ENCODE measurements at places on chromosomes 7 and 10.

- DNase-seq: no peak
Observed at GRCh38 chr7:17391366-17391765, 92.9 kb downstream of the AHR start.

DNA sequence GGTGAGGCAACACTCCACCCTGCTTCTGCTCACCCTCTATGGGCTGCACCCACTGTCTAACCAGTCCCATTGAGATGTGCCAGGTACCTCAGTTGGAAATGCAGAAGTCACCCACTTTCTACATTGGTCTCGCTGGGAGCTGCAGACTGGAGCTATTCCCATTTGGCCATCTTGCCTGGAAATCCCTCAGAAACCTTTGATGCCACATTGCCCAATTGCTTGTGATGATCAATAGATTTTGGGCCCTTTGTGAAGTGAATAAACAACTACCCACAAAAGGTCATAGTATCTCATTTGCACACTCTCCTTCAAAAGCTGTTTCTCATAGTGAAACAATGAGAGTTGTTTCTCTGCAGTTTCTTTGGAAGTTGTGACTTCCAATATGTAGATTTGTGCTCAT lies 742.9 kb downstream of the INHBA start:
- no peak for DNase-seq

GRCh38 chr7:120874722-120875121 lies 16.8 kb upstream of the TSPAN12 start:
- DNase-seq: no peak

GRCh38 chr7:112630565-112630964 lies 149.8 kb downstream of the LSMEM1 start:
- DNase-seq: no peak

- no peak for DNase-seq
Observed at GRCh38 chr10:24307116-24307515, 98.2 kb downstream of the KIAA1217 start.

- DNase-seq: no peak
Observed at GRCh38 chr7:157670490-157671357, 333.9 kb downstream of the DNAJB6 start.

DNA sequence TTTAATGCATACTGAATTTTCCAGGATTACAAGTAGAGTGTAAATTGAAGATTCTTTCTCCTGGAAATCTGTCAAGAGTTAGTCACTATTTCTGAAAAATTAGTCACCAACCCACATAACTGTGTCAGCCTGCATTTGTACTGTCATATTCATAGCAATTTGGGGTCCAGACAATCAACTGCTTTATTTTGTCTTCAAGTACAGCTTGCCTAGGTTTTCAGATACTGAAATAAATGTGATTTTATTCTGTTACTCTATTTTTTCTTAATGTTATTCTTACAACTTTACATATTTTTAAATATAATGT lies 55.1 kb downstream of the CUBN start:
- DNase-seq: no peak

GRCh38 chr7:45239486-45239885 lies 81.9 kb downstream of the RAMP3 start:
- DNase-seq: no peak

- no peak for DNase-seq
Observed at GRCh38 chr7:116911801-116912200, 41.5 kb upstream of the ST7 start.

GRCh38 chr7:74525881-74526280 lies 72.2 kb downstream of the GTF2IRD1 start:
- no peak for DNase-seq

- DNase-seq: no peak
Observed at GRCh38 chr10:103711351-103711994, 143.9 kb downstream of the SH3PXD2A start.
